NCI-H460 (cell line): ENCODE measurements at places on chromosomes 2 and 18. TPM values are rescaled to one million over a fixed set of nuclear protein-coding genes. Genes with fewer than 3 reads are reported as not detected.

The DAW1 gene
- total RNA-seq = 99.2 and 104 TPM in 2 replicates

The CABLES1 gene
- total RNA-seq = 3.2 and 3.5 TPM in 2 replicates

The MRO gene
- 0.99 TPM in 1 of 2 replicates, not detected in the other for total RNA-seq

The THSD7B gene
- total RNA-seq = 0.02 TPM in 1 of 2 replicates, not detected in the other

The TPGS2 gene
- total RNA-seq = 80.0 and 81.6 TPM in 2 replicates

The TLX2 gene
- total RNA-seq = 0.40 and 0.43 TPM in 2 replicates

GRCh38 chr2:143255899-143256298 lies 126.7 kb downstream of the ARHGAP15 start:
- no peak for DNase-seq

DNA sequence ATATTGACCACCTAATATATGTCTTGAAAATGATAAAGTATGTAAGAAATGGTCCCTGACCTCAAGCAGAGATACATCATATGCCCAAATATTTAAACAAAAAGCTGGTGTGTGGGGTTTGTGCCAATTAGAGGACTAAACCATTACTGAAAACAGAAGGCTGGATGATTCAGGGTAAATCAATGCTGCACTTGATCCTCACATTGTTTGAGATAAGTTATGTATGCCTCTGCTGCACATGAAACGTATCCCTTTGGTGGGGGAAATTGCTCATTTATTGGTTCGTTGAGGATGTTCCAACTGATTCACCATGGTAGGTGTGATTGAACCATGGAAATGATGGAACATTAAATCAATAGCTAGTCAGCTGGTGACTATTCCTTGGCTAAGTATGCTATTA lies 24.7 kb upstream of the DARS1 start:
- no peak for DNase-seq

GRCh38 chr2:44055664-44056063 lies 59.9 kb upstream of the LRPPRC start:
- DNase-seq = no peak

GRCh38 chr2:71607151-71607889 lies 154.0 kb downstream of the DYSF start:
- DNase-seq = no peak

GRCh38 chr2:29070526-29070925 lies 3.8 kb downstream of the PCARE start:
- DNase-seq = no peak

- no peak for DNase-seq
Observed at GRCh38 chr2:106189764-106190468, 4.2 kb downstream of the UXS1 start.

- DNase-seq = no peak
Observed at GRCh38 chr2:17441055-17441771, 77.0 kb downstream of the RAD51AP2 start.

DNA sequence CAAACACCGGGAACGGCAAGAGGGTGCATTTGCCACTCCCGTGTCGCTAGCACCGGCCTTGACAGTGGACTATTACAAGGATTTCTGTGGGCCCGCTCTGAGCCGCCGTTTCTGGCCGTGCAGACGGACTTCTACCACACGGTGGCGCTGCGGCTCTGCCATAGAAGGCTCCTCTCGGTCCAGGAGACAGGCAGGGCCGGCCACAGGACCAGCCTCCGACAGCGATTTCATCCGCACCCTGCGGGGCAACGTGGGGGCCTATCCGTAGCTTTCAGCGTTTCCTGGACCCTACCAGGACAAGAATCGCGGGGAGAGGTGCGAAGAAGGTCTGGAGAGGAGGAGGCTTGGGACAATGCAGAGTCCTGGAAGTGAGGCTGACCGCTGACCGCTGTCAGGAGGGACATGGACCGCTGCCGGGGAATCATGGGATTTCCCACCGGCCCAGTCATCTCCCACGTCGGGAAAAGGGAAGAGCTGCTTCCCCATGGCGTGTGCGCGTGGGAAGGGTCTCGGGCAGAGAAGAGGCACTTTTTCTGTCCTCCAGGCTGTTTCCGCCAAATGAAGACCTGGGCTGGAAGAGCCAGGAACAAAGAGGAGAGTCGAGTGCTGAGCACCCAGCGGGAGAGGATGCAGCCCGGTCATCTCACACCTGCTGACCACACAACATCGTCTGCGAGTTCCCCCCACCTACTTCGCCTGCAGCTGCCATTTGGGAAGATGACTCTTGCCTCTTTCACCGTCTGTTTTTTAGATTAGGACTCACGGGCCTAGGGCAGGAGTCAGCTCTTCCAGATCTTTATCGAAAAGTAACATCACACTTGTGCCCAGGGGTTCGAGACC lies 35.5 kb upstream of the HAAO start:
- peak; percentile 83 for DNase-seq

GRCh38 chr18:54192415-54192814 lies 32.1 kb downstream of the MBD2 start:
- DNase-seq = no peak
